ENCODE measurements at places on chromosomes 12 and 14.

DNA sequence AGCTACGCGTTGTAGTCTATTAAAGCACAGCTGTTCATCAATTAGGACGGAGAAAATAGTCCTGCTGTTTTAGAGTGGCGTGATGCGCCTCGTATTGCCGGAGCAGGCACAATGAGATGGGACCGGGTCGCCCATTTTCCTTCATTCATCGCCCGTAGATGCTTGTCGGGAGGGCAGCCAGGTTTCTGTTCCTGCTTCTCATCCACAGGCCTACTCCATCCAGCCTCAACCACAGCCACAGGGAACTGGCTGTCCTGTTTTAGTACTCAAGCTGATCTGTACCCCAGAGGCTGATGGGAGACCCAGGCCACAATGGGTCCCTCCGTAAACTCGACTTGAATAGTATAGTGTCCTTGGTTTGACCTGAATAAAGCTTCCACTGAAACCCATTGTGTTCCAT lies 264.0 kb downstream of the VRK1 start:
- no peak for DNase-seq

DNA sequence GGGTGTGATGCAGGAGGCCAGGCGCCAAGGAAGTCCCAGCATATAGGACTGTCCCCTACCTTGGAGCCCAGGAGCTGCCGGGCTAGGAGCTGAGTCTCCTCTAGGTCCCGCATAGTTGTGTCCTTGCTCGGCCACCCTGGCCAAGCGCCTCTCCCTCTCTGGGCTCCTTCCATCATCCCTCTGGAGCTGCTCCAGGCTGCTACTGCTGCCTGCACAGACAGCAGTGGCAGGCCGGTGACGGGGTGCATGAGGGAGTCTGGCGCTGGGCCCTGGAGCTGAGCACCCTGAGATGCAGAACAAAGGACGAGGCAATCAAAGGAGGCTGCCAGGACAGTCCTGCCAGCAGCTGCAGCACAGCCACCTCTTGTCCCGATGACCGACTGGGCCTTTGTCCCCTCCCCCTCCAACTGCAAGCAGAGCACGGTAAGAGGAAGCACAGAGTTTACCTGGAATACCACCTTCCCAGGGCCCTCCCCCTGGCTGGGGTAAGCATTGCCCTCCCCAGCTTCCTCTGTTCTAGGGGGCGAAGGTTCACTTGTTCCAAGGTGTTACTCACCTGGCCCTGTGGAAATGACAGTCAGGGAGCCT lies 10.4 kb downstream of the DTX1 start:
- DNase-seq, result no peak

GRCh38 chr14:51478175-51478621 lies 173.5 kb upstream of the FRMD6 start:
- DNase-seq, result no peak

DNA sequence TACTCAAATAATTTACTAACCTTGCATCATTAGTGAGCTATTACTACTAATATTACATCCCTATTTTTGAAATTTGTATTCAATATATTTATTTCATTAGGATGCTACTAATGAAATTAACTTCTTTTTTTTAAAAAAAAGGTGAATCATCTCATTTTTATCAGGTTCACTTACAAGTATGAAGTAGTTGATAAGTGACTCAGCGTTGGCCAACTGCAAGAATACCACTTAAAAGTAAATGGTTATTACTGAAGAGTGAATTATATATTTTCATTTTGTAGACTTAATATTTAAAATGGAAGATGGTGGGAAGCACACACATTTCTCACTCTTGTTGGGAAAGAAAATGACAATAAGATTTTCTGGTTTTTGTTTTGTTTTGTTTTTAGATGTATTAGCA lies 19.6 kb downstream of the OR4N2 start:
- no peak for DNase-seq

- DNase-seq, result no peak
Measured at GRCh38 chr12:65125975-65126374, 4.9 kb upstream of the WIF1 start.

DNA sequence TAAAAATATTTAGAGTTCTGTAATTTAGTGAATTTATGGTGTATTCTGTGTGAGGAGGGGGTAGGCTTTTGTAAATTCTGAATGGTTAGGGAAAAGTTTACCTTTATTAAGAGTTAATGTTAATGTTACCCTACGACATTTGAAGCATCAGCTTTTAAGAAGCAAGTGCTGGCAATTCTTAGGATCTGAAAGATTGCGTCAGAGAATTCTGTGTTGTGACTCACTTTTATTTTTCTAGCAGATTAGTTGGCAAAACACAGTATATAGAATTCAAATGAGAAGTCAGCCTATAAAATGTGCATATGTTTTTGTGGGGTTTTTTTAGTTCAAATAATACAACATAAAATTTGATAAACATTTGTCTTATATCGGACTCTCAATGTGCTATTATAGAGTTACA lies 97.6 kb downstream of the RAD52 start:
- DNase-seq, result no peak

- DNase-seq, result no peak
Measured at GRCh38 chr14:67416085-67416484, 4.1 kb upstream of the PLEK2 start.

- DNase-seq, result no peak
Measured at GRCh38 chr14:104739546-104740516, 13.1 kb upstream of the SIVA1 start.

DNA sequence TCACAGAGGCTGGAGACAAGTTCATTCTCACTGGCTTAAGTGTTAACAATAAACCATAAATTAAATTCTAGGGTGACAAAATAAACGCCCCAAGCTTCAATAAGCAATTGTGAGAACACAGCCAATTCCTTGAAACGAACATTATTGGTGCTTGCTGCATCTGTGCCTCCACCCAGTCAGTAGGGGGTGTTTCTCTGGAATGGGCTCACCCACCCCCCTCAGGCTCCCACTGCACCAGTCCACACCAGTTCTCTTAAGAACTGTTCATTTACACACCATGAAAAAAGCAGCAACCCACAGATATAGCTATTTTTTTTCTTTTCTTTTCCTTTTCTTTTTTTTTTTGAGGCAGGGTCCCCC lies 34.7 kb downstream of the CDC42BPB start:
- no peak for DNase-seq

DNA sequence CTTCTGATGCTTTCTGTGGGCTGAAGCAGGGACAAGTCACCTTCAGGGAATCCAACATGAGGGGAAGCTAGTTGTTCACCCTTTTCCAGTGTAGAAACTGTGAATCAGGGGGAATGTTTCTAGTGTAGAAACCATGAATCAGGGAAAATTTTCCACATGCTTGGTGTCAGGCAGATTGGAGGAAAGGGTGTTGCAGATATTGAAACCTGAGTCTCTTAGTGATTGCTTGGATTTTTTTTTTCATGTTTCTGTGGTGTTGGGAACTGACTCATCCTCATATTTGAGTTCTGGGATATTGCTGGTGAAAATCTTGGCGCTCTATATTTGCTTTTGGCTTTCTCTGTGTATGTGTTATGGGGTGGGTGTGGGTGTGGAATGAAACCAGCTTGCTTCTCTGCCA lies 144.5 kb upstream of the FBXO33 start:
- DNase-seq, result no peak

DNA sequence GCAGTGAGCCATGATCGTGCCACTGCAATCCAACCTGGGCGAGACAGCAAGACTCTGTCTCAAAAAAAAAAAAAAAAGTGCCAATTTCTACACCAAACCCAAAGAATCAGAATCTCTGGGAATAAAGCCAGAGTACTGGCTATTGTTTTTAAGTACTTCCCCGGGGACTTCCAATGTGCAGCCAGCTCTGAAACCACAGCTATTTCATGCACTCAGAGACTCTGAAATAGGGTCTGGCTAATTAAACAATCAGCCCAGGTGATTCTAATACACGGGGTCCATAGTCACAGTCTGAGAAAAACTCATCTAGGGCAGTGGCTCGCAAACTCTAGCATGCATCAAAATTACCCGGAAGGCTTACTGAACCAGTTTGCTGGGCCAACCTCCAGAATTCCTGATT lies 56.3 kb downstream of the SIX6 start:
- DNase-seq, result no peak

GRCh38 chr12:106416273-106416672 lies 58.7 kb downstream of the POLR3B start:
- DNase-seq, result no peak

DNA sequence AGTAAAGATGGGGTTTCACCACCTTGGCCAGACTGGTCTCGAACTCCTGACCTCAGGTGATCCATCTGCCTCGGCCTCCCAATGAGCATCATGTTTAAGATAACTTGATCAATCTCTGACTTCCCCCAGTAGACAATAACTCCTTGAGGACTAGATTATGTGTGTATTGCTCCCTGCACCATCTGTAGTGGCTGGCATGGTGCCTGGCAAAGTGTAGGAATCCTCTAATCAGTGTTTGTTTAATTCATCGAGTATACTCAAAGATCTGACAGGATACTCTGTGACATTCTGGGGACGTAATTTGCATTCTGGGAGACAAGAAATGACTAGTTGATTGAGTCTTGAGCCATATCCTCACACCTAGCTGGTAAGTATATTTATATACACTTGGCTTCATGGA lies 873.5 kb upstream of the TMEM132C start:
- DNase-seq, result no peak

- DNase-seq, result no peak
Measured at GRCh38 chr12:94187361-94187760, 39.0 kb downstream of the PLXNC1 start.

GRCh38 chr14:71380271-71380670 lies 473.0 kb downstream of the PCNX1 start:
- DNase-seq, result no peak

- DNase-seq, result no peak
Measured at GRCh38 chr14:96666088-96666487, 131.1 kb upstream of the VRK1 start.

DNA sequence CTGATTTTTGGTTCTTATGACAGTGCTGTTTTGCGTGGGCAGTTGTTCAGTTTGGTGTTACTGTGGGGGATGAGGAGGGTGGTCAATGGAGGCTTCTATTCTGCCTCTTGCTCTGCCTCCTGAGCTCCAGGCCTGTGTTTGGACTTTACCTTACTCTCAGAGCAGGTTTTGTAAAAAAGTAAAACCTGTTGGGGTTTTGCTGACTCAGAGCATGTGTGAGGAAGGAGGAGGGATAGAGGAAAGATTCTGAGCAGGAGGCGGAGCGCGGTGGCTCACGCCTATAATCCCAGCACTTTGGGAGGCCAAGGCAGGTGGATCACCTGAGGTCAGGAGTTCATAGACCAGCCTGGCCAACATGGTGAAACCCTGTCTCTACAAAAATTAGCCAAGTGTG lies 6.7 kb downstream of the A2ML1 start:
- no peak for DNase-seq

- DNase-seq, result peak; percentile 15
Measured at GRCh38 chr14:65433157-65433556, 20.6 kb downstream of the FUT8 start.

Data from activated CD4-positive, alpha-beta T cell treated with anti-CD3 and anti-CD28 coated beads, Interleukin-10, Interleukin-2, amounts not matched to agents 100 ng/mL and 50 ng/mL, durations not matched to agents 16 hours and 8 hours (primary cell).